ENCODE measurements at places on chromosomes 1 and 21.

DNA sequence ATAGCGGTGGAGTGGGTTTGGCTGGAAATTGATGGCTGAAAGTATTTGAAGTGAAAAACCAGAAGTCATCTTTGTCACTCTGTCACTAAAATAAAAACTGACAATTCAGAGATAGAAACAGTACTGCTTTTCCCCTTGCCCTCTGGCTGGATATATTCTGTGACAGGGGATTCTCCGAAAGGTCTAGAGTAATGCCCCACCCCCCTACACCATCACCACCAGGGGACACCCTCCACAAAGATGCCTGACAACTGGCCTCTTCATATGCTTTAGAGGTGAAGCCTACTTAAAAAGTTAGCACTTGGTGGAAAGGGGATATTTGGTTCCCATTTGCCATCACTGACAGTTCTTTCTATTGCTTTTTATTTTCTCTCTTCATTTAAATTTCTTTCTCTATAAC is 73.5 kb downstream of the SGIP1 start:
- DNase-seq: no peak

DNA sequence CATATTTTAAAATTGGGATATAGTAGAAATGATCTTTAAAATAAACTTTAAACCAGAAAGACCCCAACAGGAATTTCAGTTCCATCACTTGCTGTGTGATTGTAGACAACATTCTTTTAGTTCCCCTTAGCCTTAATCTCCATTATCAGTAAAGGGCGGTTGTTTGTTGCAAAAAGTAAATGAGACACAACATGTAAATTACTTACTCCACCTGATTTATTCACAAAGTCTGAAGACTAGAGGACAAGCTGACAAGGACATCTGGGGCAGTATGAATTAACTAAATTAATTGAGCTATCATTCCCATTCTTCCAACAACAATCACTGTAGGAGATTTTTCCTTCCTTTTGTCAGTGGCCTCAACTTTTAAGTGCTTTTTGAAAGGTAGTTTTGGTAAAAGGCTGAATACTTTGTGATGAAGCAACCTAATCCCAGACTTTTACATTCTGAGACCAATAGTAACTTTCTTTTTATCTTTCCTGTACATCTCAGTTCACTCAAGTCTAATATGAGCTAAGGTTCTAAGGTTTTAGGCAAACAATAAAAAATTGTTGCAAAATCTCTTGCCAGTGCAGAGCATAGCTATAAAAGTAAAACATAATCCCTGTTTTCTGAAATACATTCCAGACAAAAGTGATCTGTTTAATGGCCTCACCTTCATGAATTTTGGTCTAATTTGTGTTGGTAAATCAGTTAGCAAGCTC is 6.2 kb downstream of the SLC19A2 start:
- DNase-seq: no peak

GRCh38 chr21:38183961-38184360 is 72.8 kb upstream of the KCNJ15 start:
- no peak for DNase-seq

GRCh38 chr1:21707086-21707840 is 38.1 kb upstream of the RAP1GAP start:
- no peak for DNase-seq

DNA sequence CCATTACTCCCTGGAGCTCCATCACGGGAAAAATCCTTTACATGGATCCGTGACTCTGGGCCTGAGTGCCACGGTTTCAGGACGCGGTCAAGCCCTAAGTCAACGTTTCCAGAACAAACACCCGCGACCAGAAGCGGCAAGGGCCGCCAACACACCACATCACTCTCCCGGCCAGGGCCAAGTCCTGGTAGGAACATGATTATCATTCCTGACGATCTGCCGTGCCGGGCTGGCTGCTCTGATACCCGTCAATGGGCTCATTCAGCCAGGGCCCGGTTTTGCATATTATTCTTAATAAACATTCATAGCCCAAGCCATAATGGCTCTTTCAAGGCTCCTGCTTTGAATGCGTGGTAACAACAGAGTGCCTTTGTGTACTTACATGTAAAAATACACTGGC is 44.6 kb upstream of the SIM2 start:
- no peak for DNase-seq

GRCh38 chr1:169970114-169970513 is 76.4 kb upstream of the SCYL3 start:
- DNase-seq: no peak

GRCh38 chr1:16349847-16350406 is 2.4 kb downstream of the FBXO42 start:
- DNase-seq: no peak

GRCh38 chr21:36205962-36206361 is 49.3 kb downstream of the DOP1B start:
- DNase-seq: no peak

DNA sequence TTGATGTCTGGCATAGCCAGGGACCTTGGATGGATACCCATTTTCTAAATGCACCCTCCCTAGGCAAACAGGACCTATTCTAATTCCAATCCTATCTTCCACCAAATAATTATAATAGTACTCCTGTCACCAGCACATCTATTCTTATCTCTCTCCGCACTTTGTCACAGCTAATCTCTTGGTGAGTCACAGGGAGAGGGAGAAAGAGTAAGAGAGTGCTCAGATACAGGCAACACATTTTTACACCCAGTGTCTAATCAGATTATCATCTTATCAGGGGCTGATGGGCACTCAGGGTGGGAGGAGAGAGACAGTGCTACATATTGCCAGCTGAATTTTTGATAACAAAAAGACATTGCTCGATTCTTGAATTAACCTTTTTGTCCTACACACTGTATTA is 275.0 kb upstream of the BEND5 start:
- no peak for DNase-seq

DNA sequence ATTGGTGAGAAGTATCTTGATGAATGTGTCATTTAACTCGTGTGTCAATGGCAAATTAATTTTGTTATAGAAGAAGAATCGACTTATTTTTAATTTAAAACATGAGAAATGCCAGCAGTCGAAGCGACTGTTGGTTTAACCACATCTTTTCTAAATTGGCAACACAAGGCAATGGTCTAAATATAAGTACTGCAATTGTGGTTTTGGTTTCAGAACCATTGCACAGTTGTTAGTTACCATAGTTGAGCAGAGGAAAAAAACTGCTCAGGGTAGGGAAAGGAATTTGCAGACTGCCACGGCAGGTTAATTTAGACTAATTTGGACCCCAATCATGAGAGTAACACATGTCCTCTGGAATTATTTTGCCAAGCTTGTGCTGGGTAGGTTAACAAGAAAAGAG is 185.6 kb upstream of the RUNX1 start:
- DNase-seq: no peak

DNA sequence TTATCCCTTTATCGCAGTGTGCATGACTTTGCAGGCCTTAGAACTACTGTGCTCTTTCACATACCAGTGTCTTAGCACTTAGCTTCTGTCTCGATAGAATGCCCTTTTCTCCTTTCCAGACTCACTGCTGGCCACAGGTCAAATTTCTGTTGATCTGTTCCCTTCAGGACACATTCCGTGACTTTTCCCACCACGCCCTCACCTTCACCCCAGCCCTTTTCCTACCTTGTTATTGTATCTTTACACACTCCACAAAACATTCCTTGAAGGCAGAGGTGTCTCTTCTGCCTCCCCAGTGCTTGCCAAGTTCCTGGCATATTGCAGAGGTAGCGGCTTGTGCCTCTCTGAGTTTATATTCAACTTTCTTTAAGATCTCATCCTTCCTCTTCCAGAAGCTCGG is 3.7 kb upstream of the IGSF9 start:
- DNase-seq: no peak

DNA sequence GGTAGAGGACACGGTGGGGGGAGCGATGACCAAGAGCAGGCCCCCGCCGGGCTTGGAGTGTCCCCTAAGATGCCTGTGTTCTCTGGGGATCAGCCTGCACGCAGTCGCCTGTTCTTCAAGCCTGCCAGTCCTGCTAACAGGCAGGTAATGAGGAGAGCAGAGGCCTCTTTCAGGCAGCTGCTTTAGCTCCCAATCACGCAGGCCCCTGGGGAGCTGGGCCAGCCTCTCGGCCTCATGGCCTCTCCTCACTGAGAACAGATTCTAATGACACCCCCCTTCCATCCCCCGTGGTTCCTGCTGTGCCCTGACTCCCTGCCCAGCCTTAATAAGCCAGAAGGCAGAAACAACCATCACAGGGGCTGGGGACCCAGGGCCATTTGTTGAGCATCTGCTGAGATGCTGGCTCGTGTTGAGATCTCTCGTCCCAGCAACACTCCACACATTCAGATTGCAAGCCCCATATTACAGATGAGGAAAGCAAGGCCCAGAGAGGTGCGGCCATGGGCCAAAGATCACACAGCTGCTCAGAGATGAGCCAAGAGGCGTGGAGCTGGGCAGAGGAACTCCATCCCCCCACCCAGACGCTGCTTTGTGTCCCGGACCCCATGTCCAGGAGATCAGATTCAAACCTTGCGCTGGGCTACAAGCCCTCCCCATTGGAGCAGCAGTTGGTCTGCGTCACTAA is 71.6 kb upstream of the CASZ1 start:
- DNase-seq: peak; percentile 28

GRCh38 chr21:42321231-42321630 is 6.0 kb upstream of the TFF3 start:
- DNase-seq: no peak

- DNase-seq: no peak
Measured at GRCh38 chr1:223796210-223796609, 49.5 kb downstream of the TP53BP2 start.

DNA sequence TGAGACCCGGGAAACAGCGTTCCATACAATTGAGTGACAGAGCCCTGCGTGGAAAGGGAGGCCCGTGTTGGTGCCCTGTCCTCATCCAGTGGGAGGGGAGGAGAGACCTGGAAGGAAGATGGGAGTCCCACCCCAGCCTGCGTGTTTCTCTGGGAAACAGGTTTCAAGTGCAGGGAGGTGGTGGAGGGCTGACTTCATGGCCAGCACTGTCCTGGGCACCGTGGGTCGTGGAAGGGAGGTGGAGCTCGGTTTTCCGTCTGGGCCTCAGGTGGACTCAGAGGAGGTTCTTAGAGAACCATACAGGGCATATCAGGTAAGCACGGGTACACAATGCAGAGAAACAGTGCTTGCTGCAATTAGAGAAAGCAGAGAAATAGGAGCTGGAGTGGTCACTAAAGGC is 222.6 kb downstream of the CAMTA1 start:
- no peak for DNase-seq

DNA sequence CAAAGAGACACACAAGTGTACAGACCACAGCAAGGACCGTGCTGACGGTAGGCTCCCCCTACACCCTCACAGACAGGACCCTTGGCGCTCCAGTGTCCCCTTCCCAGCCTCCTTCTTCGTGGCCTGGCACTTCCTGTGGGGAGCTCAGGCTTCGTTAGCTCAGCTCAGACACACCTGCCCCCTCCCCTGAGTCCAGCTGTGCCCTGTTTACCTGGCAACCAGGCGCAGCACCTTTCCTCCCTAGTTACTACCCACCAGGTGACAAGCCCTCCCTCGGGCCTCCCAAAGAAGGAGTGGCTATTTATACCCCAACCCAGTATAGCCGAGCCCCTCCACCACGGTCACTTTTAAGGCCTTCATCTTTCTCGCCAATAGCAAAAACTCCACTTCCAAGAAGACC is 4.7 kb downstream of the CELF3 start:
- DNase-seq: no peak

GRCh38 chr1:155942578-155943141 is 1.2 kb downstream of the RXFP4 start:
- DNase-seq: no peak

GRCh38 chr1:60483509-60483908 is 409.9 kb upstream of the C1orf87 start:
- peak; percentile 47 for DNase-seq

GRCh38 chr1:10979483-10979920 is 33.0 kb upstream of the TARDBP start:
- no peak for DNase-seq

DNA sequence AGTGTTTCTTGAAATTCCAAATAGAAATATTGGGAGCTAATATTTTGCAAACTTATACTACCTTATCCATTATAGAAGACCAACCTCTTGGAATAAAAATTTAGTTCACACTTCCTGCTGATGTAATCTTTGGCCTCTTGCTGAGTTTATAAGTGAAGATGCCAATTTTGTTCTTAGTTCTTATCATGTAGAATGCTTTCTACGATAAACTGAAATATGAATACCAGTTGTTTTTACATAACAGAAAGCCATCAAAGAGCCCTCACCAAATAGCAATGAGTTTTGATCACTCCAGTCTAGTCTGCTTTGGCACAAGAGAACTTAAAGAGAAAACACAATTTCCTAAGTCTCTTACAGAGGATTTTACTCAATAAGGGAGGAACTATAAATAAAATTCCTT is 89.5 kb downstream of the DENND1B start:
- DNase-seq: no peak

DNA sequence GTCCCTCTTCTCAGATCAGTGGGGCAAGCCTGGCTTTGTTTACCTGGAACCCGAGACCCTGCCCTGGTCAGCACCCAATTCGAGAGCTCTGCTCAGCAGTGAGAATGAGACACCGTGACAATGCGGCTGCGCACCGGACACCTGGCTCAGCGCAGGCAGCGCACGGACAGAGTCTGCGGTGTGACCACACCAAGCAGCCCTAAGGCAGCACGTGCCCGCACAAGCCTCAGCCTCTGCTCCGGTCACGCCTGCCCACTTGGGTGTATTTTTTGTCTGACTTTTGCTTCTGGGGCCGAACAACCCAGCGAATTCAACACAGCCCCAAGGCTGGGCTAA is 4.7 kb downstream of the KRTAP10-8 start:
- DNase-seq: no peak

DNA sequence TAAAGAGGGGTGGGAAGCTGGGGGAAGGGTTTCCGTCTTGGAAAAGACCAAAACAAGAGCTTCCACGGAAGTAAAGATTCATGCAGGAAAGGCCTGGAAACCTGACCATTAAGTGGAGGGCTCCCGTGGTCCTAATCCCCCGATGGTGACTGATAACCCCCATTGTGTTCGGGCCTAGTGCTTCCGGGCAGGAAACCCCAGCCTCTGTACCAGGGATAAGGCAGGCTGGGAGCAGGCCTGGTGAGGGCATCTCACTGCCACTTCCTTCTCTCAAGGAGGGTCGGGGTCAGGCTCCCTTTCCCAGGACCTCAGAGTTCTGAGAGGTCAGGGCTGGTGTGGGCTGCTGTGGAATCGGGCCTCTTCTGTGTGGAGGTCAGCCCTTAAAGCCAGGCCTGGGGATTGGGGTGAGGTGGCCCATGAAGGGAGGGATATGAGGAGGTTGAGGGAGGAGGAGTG is 136.9 kb downstream of the CDC7 start:
- no peak for DNase-seq

DNA sequence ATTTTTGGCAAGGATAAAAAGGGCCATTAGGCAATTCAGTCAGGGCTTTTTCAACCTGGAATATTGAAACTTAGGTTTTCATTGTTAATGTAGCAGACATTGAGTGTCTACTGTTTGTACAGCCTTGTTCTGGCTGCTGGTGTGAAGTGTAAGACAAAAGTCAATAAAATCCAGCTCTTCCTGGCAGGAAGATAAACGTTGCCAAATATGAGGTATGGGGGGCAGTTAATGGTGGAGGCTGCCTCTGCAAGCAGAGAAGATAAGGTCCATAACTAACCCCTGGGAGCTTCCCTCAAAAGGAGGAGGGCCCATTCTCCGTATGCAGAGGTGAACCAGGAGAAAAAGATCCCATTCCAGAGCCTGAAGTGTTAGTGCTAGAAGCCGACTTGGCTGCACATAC is 19.5 kb upstream of the SHE start:
- no peak for DNase-seq

Measured in NCI-H1930 (cell line).